ENCODE measurements at places on chromosomes 5 and 9.

- no peak for DNase-seq
Observed at GRCh38 chr5:60395712-60396329, 304.1 kb downstream of the DEPDC1B start.

GRCh38 chr5:128596071-128596470, 58.0 kb upstream of the FBN2 start:
- no peak for DNase-seq

DNA sequence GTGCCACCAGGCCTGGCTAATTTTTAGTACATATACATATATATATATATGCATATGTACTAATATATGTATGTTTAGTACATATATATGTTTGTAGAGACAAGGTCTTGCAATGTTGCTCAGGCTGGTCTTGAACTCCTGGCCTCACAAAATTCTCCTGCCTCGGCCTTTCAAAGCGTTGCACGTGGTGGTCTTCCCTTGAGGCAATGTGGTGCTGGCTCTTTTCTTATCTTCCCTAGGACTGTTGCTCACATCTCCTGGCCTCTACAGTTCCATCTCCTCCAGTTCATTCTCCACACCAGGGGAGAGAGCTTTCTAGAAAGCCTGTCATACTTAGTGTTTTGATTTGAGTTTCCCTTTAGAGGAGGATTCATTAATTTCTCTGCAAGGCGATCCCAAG, 28.9 kb upstream of the TGFBR1 start:
- DNase-seq = no peak

GRCh38 chr9:80117031-80117430, 545.3 kb downstream of the TLE4 start:
- no peak for DNase-seq

DNA sequence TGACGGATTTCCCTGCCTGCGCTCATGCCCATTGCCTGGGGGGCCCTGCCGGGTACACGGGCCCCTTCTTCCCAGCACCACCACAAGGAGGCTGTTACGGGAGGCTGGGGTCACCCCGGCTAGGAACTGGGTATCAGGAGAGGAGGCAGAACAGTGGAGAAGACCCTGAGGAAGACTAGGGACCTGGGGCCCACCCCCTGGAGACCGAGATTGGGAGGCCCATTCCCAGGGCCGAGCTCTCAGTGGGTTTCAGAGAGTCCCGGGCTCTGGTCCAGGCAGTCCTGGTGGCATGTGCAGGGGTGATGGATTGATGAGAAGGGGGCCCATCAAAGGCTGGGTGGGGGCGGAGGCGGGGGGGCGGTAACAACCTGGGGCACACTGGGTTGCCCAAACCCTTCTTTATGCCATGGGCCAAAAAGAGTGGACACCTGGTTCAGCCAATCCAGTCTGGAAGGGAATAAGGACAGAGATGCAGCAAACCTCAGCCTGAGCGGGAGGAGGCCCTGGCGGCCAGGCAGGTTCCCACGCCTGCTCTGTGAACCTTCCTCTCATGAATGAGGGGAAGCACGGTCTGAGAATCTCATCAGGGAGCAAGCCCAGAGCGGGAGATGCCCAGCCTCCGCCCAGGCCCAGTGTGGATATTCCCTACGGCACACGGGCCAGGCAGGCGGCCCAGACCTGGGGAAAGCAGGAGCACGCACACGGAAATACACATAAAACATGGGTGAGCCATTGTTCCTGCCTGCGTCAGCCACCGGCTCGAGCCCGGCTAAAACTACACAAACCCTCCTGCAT, 785 bp upstream of the P4HA2 start:
- DNase-seq = no peak

DNA sequence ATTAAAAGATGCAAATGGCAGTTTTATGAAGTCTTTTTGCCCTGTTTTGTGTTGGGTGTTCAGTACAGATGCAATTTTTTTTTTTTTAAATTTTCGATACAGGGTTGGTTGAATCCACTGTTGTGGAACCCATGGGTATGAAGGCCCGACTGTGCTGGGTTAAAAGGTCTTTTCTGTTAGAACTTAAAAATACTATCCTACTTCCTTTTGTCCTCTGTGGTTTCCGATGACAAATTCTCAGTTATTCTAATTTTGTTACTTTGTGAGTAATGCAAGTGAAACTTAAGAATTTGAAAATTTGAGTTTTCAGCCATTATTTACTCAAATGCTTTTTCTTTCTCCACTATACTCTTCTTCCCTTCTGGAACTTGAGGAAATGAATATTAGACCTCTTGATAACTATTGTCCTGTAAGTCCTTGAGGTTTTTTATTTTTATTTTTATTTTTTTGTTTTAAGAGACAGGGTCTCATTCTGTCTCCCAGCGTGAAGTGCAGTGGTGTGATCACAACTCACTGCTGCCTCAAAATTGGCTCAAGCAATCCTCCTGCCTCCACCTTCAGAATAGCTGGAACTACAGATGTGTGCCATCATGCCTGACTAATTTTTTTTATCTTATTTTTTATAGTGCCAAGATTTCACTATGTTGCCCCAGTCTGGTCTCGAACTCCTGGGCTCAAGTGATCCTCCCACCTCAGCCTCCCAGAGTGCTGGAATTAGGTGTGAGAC, 67.5 kb downstream of the ZCCHC7 start:
- no peak for DNase-seq

DNA sequence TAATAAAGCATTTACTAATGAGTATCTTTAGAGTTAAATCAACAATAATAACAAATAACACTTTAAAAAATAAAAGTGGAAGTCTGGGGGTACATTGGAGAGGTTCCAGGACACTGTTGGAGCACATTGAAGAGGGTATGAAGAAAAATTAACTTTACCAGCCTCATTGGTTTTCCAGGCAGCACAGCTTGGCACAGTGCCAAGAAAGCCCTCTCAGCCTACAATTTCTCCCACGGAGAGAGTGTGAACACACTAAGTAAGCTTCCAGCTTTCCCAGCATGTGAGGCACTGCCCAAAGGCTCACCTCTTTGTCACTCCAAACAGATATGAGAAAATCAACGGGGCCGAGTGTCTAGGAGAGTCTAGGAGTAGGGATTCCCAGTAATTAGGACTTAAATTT, 1912.8 kb upstream of the NUDT12 start:
- DNase-seq = no peak

DNA sequence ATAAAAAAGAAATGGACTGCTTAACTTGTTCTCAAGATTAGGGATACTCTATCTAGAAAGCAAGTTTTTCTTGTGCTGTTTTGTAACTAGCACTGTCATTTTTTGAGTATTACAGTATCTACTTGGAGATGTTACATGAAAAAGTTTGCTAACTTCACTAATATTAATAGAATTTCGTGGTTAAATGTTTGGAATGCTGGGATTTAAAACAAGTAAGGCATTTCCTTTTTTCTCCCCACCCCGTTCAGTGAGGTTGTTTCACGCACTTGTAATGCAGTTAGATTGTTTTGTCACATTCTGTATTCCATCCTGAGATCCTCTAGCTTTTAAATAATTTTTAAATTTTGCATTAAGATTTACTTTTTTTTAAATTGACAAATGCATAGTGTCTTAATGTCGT, 20.0 kb upstream of the TEK start:
- DNase-seq = no peak

- DNase-seq = no peak
Observed at GRCh38 chr5:73981704-73982103, 355.7 kb downstream of the ARHGEF28 start.

GRCh38 chr5:113663879-113664541, 150.5 kb downstream of the YTHDC2 start:
- no peak for DNase-seq

- DNase-seq = no peak
Observed at GRCh38 chr9:98287384-98287783, 31.9 kb upstream of the TBC1D2 start.

- DNase-seq = no peak
Observed at GRCh38 chr9:90830977-90831376, 29.4 kb downstream of the SYK start.

DNA sequence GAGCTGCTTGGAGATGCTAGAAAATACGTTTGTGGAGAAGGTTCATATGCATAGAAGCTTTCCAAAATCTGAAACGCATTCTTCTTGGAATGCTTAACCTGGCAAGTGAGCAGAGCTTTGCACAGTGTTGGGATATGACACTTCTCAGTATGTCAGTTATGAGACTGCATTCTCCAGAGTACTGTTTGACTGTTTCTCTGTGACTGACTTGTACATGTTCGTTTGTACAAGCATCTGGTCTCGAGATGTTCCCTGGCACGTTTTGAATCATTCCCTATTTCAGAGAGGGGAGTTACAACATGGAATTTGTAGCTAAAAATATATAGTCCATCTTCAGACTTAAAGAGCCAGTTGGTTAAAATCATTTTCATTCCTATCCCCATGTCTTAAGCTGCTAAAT, 272.4 kb downstream of the ARRDC3 start:
- DNase-seq = no peak

DNA sequence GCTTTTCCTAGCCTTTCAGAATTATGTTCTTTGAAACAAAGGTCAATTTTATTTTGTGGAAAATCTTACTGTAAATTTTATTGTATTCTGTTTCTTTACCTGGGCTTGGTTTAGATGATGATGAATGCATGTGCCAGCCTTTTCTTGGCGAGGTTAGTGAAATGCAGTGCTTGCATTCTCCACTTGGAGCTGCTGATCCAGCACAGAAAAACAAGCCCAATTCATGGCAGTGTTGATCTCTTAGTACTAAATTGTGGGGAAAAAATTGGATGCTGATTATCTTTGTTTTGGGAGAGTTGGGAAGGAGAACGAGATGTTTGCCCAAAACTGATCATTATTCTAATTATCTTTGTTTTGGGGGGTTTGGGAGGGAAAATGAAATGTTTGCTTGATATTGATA, 3.7 kb downstream of the HABP4 start:
- DNase-seq = no peak

- no peak for DNase-seq
Observed at GRCh38 chr5:139569270-139569955, 8.3 kb downstream of the UBE2D2 start.

GRCh38 chr9:74777136-74777879, 110.4 kb downstream of the TRPM6 start:
- DNase-seq = peak; percentile 35

- no peak for DNase-seq
Observed at GRCh38 chr9:93091056-93091452, 5.0 kb upstream of the CARD19 start.

- DNase-seq = no peak
Observed at GRCh38 chr5:135377751-135378680, 21.0 kb downstream of the MACROH2A1 start.

GRCh38 chr9:128254362-128254761, 21.4 kb downstream of the GOLGA2 start:
- DNase-seq = no peak

GRCh38 chr9:134328841-134329575, 2.8 kb downstream of the RXRA start:
- DNase-seq = no peak

DNA sequence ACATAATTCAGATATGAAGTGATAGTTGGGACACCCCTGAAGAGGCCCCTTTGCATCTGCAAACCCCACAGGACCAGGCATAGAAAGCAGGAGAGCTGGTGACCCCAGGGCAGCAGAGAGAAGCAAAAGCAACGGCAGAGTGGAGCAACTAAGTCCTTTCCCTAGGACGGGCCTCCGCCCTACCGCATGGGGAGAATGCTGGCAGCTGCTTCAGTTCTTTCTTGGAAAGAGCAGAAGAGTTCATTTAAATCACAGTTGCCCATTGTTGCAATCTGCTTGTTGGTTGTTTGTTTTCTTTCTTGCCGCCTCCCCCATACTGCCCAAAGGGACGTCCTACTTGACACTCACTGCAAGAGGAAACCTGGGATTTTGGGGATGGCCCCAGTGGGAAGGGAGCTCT, 126.2 kb downstream of the ADAMTS16 start:
- no peak for DNase-seq

- no peak for DNase-seq
Observed at GRCh38 chr5:154476354-154477205, 1.4 kb downstream of the HAND1 start.

- DNase-seq = no peak
Observed at GRCh38 chr9:124349675-124350493, 65.4 kb downstream of the PSMB7 start.

- no peak for DNase-seq
Observed at GRCh38 chr9:109382585-109382984, 61.7 kb upstream of the EPB41L4B start.

All from stimulated activated CD4-positive, alpha-beta T cell treated with anti-CD3 and anti-CD28 coated beads, Interleukin-15, amount 100 ng/mL, for 1 hour (primary cell).